HL-60 (cell line): ENCODE measurements at places on chromosomes 4 and X.

- no peak for DNase-seq
Observed at GRCh38 chrX:148567779-148568178, 67.4 kb downstream of the AFF2 start.

- DNase-seq, result no peak
Observed at GRCh38 chrX:107721966-107722707, 53.5 kb downstream of the TSC22D3 start.

DNA sequence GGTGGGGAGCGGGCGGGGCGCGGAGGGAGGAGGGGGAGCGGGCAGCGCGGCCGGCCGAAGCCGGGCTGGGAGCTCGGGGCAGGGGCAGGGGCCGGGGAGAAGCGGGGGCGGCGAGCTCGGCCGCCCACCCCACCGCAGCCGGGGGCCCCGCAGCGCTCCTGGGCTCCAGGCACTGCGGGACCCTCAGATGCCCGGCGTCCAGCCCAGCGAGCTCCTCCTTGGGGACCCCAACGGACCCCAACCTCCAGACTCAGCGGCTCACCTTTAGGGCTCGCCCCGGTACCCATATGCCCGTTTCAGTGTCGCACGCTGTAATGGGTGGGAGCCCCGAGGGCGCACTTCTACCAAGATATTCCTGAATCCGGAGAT, 357 bp upstream of the ADGRG2 start:
- DNase-seq, result no peak

- no peak for DNase-seq
Observed at GRCh38 chrX:5672099-5672498, 556.6 kb downstream of the NLGN4X start.

- DNase-seq, result no peak
Observed at GRCh38 chr4:16492872-16493271, 266.6 kb upstream of the TAPT1 start.

GRCh38 chrX:2401201-2401589, 99.6 kb downstream of the DHRSX start:
- no peak for DNase-seq

DNA sequence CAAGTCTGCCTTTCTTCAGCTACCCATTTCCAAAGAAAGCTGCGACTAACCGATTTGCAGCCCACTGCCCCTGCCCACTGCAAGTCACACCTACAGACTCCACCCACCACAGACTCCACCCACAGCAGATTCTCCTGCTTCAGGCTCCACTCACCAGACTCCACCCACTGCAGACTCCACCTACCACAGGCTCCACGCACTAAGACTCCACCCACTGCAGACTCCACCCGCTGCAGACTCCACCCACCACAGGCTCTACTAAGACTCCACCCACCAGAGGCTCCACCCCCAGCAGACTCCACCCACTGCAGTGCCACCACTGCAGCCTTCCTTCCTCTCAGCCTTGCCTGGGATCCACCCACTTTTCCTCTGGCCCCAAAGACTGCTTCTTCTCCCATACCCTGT, 41.3 kb downstream of the ABLIM2 start:
- no peak for DNase-seq

DNA sequence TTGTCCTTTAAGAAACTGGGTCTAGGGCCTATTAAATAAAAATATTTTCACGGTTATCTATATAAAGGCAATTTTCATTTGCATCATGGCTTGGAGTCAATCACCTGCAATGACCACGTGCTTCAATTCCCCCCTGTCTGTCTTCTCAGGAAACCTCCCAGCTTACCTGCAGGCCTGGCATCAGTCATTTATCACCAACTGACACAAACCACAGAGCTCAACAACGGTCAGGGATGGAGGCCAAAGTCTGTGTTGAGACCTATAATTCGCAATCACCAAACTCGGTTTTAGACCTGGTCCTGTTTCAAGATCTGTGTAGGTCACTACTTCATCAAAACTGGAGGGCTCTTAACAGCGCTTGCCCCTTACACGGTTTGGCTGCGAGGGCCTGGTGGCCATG, 1.9 kb downstream of the SLC9A7 start:
- no peak for DNase-seq

- DNase-seq, result no peak
Observed at GRCh38 chr4:148053298-148054003, 321.6 kb downstream of the ARHGAP10 start.

GRCh38 chr4:151540728-151541388, 131.9 kb downstream of the FHIP1A start:
- DNase-seq, result no peak

GRCh38 chrX:72495046-72495445, 77.6 kb downstream of the HDAC8 start:
- DNase-seq, result no peak

DNA sequence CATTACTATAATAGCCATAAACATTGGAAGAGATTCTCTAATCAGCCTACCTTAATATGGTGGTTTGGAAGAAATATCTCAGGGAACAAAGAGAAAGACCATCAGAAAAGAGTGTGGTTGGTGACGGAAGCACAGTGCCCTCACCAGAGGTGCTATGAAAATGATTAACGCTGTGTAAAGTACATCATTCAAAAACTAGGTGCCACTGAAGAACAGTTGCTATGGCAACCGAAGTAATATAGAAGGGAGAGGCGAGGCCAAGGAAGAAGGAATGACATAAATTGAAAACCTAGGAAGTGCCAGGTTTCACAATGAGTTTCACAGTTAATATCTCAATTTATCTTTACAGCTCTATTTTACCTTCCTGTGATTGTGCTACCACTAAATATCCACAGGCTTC, 57.0 kb upstream of the ARSJ start:
- no peak for DNase-seq

GRCh38 chr4:94469221-94469784, 17.6 kb downstream of the PDLIM5 start:
- no peak for DNase-seq

DNA sequence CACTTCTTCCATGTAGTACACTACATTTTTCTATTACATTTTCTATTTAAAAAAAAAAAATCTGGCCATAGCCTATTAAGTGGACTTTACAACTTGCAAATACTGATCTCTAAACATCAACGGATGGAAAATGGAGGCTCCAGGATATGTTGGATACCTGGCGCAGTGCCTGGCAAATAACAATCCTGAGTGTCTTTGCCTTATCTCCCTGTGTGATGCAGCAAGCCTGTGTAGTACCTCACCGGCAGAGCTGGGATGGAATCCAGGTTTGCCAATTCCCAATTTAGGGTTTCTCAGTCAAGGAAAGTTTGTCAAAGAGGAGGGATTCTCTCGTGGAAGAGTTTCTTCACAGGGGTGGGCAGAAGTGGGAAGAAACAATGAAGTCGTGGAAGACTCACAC, 93.2 kb downstream of the KDR start:
- DNase-seq, result no peak

DNA sequence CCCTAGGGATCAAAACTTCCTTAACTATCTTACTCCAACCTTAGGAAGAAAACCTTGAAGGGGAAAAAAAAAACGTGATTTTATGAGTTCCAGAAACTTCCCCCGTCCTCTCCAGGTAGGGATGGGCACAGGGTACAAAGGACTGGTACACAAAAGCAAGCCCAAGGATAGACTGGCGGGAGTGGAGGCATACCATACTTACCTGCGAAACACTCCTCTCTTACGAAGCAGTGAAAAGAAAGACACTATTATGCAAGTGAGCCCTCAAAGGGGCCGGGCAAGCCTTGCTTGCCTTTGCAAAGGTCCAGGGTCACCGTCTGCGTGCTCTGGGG, 651 bp downstream of the TSPAN6 start:
- DNase-seq, result no peak

DNA sequence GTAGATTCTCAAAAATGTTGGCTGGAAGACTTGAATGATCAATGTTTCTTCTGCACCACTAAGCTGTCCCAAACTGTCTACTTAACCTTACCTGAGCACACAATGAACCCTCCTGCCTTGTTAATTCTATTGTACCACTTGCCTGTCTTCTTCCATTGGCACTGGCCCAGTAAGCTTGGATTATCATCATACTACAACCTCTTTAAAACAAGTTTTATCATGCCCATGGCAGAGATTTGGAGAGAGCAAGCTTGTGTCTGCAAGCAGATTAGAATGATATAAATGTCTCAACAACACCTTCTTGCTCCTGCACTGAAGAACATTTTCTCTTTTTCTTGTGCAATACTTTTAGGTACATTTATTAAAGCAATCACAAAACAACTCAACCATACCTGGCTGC, 74.0 kb upstream of the VMA21 start:
- DNase-seq, result no peak

DNA sequence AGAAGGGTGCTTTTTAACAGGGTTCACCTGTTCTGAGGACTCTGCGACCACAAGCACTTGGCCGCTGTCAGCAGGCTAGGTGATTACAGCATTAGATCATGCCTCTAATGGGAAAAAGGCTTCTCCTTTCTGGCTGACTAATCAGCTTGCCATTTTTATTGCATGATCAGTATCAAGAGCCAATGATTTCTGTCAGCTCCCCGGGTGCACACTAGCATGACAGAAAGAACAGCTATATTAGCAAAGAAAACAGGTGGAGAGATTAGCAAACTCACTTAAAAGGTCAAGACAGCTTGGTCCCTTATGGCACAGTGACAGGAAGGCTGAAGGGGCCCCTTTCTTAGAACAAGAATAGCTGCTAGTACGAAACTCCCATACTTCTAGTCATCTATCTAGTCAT, 170.0 kb downstream of the SMIM20 start:
- no peak for DNase-seq

DNA sequence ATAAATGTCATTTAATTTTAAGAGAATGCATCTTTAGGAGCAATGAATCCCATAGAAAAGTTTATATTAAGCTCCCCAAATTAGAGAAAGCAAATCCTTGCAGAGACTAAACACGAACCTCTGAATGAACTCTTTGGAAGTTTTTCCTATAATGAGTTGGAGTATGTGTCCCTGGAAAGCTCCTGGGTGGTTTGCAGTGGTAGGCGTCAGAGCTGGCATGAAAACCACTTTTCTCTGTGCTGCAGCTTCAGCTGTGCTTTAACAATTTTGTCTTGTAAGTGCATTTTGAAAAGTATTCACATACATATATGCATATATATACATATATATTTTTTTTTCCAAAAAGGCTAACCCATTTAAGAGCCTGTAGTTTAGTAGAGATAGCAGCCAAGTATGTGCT, 148.7 kb upstream of the TBC1D9 start:
- no peak for DNase-seq

- DNase-seq, result no peak
Observed at GRCh38 chr4:17336524-17336961, 175.3 kb downstream of the QDPR start.

GRCh38 chr4:10005632-10006031, 15.7 kb downstream of the SLC2A9 start:
- DNase-seq, result no peak
